Posterior cingulate gyrus (tissue), 11 donors: ENCODE measurements at places on chromosomes 7 and 10.

GRCh38 chr10:123134915-123135414 is 805 bp upstream of the HMX3 start:
- DNase-seq = no peak

DNA sequence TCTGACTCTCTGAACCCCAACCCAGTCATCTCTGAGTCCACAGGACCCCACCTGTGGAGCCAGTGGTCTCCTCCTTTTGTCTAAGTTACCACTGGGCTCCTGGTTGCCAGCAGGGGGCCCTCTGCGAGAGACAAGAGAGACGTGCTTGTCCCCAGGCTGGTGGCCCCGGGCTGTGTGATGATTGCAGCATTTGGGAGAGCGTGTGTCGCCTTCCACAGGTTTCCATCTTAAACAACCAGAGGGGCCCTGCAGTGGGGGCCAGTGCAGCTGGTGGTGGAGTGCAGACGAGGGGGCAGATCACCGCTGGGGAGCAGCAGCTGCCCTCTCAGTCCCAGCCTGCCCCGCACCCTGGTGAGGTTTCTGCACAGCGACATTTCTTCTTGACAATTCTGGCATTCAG is 122.4 kb upstream of the PPP2R2D start:
- no peak for DNase-seq

- DNase-seq = no peak
Observed at GRCh38 chr10:113820507-113820906, 33.4 kb downstream of the DCLRE1A start.

DNA sequence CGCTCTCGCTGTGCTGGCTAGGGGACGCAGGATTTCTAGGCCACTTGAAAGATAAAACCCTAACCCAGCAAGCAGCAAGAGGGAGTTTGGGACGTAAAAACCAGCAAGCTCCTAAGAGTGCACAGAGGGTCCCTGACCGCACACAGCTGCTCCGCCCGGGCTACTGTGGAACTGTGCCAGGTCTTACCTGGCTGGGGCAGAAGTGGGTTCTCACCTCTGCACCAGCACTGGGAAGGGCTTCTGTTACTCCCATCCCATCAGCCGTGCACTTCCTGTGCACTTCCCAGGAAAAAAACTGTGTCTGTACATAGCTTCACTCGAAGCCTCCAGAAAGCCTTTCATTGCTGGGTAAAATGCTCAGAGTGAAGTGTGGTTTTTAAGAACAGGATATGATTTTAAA is 45.9 kb upstream of the PTF1A start:
- no peak for DNase-seq

DNA sequence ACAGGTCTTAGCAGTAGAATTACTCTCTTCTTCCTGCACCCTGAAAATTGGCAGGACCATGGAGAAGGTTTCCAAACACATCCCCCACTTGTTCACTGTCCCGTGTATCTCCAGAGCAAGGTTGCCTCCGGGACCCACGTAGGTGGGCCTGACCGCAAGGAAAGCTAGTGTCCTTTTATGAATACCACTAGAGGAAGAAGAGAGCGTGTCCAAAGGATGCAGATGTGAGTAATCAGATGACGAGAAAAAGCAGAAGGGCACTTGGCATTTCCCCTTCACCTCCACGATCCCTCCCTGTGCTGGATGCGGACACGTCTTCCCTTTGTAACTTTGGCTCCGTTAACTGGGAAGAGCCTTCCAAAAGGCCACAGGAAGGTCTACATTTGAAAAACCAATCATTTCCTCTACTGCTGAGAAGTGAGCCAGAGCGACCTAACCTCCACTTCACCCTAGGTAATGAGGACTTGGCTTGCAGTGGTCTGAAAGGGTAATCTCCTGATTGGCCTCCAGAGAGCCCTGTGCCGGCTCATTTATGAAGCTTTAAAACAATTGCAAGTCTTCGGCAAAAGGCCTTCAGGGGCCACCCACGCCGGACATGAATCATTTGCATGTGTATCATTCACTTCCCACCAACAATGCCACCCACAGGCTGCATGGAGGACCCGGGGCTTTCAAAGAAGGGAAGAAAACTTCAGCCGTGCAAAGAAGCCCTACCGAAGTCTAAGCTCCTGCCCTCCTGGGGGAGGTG is 55.4 kb downstream of the LYZL1 start:
- DNase-seq = no peak

- DNase-seq = peak; percentile 51
Observed at GRCh38 chr7:137592232-137592896, 248.8 kb upstream of the PTN start.

DNA sequence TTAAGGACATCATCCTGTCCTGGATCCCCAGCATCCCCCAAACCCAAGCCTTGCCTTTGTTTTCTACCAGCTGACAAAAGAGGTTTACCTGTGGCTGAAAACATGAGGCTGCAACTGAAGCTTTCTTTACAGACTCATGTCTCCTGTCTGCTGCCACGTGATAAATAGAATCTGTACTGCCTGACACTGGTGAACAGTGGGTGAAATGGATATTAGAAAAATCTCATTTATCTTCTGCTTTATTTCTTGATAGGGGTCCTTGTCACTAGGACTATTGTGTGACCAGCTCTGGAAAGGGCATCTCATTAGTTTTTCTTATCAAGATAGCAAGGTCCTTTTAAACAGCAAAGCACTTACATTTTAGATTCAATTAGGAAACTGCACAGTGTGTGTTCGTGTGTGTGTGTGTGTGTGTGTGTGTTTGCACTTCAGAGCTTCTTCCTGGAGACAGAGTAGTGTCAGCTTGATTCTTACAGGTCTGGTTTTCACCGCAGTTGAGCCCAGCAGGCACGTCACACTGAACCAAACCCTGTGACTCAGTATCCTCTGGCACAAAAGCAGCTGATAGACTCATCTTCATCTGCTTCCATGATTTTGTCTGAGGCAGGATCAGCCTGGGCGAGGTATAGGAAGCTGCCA is 373.5 kb upstream of the CELF2 start:
- no peak for DNase-seq

GRCh38 chr10:73467206-73467605 is 28.6 kb downstream of the PPP3CB start:
- DNase-seq = no peak

GRCh38 chr7:151233804-151234203 is 1.5 kb downstream of the CHPF2 start:
- no peak for DNase-seq

DNA sequence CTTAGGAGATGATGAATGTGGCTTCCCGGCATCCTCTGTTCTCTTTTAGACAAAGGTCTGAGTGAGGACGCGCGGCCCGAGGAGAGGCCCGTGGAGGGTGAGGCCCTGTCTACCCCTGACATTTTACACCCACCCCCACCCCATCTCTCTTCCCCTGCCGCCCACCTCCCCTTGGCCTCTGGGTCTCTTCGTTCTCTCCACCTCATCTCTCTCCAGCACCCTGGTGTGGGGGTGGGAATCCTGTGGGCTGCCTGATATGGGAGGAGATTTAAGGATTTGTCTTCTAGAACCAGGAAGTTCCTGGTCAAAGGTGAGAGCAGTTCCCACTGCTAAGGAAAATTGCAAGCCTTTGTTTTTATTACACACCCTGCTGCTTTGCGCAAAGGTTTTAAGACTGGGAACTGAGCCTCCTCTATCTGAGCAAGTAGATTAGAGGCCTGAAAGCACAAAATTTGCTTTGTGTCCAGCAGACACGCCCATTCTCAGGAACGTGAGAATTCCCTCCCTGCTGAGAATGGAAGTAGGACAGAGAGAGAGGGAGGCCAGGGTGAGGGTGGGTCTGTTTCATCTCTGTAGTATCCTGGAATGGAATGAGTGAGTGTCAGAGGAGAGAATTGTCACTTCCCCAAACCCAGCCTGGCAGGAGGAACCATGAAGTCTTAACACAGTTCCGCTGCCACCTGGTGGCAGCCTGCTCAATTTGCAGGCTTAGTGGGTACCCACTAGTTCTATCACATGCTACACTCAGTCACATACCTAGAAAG is 91.2 kb downstream of the GTF2IRD1 start:
- DNase-seq = no peak

- no peak for DNase-seq
Observed at GRCh38 chr10:69573056-69573806, at the start of gene NEUROG3. Gene NEUROG3, minus strand, starts transcription at chr10:69573422. Its CDS starts 379 bp downstream, at chr10:69573043.

- DNase-seq = no peak
Observed at GRCh38 chr7:128141683-128142195, 99.3 kb upstream of the LEP start.

DNA sequence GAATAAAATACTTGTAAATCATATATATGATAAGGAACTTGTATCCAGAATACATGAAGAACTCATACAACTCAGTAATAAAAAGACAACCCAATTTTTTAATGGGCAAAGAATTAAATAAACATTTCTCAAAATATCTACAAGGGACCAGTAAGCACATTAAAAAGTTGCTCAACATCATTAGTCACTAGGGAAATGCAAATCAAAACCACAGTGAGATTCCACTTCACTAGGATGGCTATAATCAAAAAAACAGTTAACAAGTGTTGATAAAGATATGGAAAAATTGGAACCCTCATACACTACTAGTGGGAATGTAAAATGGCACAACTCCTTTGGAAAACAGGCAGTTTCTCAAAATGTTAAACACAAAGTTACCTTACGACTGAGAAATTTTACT is 40.3 kb upstream of the YAE1 start:
- DNase-seq = no peak

DNA sequence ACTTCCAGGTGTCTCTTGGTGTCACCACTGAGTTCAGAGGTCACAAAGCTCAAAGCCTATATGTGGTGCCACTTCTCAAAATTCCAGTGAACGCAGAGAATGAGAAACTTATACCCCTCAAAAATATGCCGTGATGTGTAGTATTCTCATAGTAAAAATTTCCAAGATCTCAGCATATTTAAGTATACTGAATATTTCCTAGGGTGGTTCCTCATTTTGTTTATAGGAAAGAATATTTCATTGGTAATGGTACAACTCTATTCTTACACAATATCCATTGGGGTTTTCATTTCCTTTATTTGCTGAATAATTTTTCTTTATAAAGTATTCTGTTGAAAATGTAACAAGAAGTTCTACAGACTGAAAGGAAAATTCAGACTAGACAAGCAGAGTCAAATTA is 58.9 kb upstream of the ADO start:
- DNase-seq = no peak

DNA sequence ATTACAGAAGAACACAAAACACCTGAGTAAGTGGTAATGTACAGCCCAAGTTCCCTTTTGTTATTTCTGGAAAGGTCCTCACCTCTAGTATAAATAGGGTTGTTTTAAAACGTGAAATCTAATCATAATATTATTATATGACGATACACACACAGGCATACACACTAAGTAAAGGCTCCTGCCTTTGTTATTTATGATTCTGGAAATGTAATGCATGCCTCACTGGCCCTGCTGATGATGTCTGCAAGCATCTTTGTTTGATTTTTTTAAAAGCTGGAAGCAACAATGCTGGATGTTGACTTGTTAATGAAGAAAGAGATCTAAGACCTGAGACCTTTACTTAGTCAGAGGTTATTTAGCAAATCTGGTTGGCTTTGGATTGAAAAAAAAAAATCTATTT is 307.4 kb upstream of the SORCS1 start:
- DNase-seq = no peak

GRCh38 chr10:50260791-50261281 is 9.5 kb upstream of the ASAH2 start:
- no peak for DNase-seq

- DNase-seq = no peak
Observed at GRCh38 chr10:6297951-6298381, 95.2 kb downstream of the PFKFB3 start.

- peak; percentile 61 for DNase-seq
Observed at GRCh38 chr10:1399431-1400100, 337.8 kb downstream of the ADARB2 start.

DNA sequence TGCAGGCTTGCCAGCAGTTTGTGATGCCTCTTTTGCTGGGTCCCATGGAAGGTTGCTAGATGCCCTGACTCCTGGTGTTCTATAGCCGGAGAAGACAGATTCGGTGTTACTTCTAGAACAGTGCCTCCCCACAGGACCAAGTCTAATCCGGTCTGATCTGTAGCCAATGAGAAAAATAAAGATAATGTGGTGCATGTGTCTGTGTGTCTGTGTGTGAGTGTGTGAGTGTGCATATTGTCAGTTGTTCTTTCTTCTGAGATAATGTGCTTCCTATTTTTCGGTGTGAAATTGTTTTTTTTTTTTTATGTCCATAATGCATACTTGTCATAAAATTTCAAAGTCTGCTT is 29.7 kb upstream of the ZNRF2 start:
- DNase-seq = no peak

DNA sequence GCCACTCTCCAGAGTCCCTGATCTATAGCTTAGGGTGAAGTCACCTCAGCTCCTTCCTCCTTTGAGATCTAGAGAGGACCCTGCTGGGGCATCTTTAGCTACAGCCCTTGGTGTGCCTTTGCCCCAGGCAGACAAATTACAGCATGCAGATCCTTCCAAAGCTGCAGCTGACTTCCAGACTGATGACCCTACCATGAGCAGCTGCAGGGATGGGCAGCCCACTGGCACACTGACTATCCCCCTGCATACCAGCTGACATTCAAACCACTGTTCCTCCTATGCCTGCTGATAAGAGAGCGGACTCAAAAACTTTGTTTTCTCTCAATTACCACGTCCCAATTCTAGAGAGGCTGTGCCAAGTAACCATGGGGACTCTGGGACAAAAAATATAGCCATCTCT is 70.6 kb downstream of the COL13A1 start:
- peak; percentile 46 for DNase-seq

- no peak for DNase-seq
Observed at GRCh38 chr10:80770239-80770638, 232.5 kb downstream of the SH2D4B start.

- no peak for DNase-seq
Observed at GRCh38 chr10:71423901-71424300, 27.2 kb downstream of the CDH23 start.

GRCh38 chr10:17473228-17473950 is 19.0 kb upstream of the ST8SIA6 start:
- no peak for DNase-seq

DNA sequence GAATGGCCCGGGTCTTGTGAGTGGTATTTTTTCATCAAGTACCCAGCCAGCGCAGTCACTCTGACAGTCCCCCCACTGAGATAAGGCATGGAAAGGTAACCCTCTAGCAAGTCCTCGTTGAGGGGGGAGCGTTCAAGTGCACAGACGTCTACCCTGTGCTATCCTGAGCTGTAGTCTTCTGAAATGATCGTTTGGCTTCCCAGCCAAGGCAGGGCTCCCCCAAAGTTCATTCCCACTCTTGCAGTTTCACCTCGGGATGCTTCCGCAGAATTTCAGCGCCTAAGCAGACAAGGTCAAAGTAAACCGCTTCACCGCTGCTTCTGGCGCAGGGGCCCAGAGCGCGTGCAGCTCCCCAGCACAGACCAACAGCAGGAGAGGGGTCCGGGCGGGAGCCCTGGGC is 1.8 kb downstream of the INSYN2A start:
- DNase-seq = no peak
